Gastroesophageal sphincter (tissue), 4 donors: ENCODE measurements at places on chromosomes 13 and 19. TPM values are rescaled to one million over a fixed set of nuclear protein-coding genes. Genes with fewer than 3 reads are reported as not detected.

DNA sequence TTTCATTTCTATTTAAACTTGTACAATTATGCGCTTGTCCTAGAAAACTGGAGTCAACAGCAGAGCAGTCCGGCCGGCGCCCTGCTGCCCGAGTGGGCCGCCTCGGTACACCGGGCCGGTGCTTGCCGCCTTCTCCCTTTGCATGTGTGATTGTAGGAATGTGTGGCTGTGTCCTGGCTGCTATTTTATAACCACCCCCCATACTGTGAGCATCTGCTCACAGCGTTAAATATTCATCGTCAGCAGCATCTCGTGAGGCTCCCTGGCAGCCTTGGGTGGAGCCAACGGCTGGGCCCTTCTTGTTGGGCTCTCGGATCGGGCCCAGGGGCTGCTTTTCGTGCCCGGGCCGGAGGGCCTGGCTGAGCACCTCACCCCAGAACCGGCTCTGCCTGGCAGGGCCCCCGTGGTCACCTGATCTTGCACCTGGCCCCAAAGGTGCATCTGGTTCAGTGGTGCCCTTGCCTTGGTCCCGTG is 10.6 kb downstream of the PIAS4 start:
- no peak for ATAC-seq

DNA sequence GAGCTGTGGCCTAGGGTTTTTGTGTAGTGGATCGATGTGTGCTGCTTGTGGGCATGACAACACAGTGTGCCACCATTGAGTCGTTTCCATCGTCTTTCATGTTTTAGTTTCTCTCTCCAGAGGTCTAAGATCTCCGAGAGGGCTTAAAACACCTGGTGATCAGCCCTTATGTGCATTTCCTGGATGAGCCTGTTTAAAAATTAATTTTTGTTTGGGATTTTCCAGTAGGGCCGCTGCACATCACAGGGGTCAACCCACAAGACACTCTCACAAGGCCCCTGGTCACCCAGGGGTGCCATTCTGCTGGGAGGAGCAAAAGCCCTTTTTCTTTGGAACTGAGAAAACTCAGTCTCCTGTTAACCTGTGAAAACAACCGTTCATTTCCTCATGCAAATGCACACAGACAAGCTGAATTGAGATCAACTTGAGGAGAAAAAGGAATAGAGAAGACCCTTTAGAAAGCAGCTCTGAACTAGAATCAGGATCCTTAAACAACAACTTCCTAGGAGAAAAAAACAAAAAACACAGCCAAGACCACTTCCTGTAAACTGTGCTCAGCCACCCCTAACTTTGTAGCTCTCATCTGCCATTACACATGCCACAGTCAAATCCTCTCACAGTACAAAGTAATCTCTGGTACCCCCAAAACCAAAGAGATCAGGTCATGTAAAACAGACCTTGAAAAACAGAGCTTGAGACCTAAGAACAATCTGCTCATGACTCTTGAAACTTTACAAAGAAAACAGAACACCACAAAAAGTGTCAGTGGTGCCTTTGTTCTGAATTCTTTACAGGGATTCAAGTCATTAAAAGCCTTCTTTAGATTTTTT is 8.3 kb upstream of the MTRF1 start:
- no peak for ATAC-seq

ZNF253 gene
- total RNA-seq: 7.0 TPM

GRCh38 chr13:103236213-103236612 is 170.0 kb upstream of the SLC10A2 start:
- ATAC-seq: no peak

- no peak for ATAC-seq
Measured at GRCh38 chr19:50202386-50202785, 1.0 kb upstream of the MYH14 start.

CYP2F1 gene
- not detected for total RNA-seq

SPC24 gene
- total RNA-seq: 5.4 TPM

- ATAC-seq: no peak
Measured at GRCh38 chr13:79245937-79246577, 160.0 kb downstream of the RBM26 start.

DNA sequence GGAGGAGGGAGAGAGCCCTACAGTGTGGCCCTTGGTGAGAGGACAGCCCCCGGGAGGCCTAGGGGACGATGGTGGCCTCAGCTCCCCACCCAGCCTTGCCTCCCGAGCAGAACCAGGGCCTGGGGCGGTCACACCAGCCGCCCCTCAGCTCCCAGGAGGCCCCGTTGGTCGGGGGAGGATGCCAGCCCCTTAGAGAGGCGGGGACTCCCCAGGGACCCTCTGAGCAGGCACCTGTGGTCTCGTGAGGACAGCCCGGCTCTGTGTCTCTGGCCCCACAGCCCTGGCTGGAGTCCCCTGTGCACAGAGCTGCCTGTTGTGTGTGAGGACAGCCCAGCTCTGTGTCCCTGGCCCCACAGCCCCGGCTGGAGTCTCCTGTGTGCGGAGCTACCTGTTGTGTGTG is 158.8 kb downstream of the KDM4B start:
- ATAC-seq: no peak

DNA sequence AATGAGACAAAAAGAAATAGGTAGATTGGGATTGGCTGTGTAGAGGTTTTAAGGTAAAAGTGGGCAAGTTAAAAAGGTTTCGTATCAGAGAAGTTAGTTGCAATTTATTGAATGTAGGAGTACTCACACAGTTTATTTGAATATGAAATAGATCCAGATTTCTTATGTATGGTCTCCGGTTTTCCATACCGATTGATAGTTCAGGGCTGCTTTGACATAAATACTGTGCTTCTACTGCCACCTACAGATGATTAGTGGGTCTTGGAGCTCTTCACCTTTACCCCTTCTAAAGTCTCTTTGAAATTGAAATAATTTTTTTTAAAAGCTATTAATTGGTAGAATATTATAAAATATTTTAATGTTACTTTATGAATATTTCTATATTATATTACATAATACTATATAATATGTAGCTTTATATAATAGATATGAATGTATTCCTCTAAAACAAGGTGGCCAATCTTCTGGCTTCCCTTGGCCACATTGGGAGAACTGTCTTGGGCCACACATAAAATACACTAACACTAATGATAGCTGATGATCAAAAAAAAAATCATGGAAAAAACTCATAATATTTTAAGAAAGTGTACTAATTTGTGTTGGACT is 7.7 kb upstream of the GPR18 start:
- ATAC-seq: no peak

GRCh38 chr19:53844849-53845246 is 20.7 kb upstream of the NLRP12 start:
- ATAC-seq: no peak

- ATAC-seq: no peak
Measured at GRCh38 chr19:9881720-9882119, 46.6 kb downstream of the PIN1 start.

KIR2DL4 gene
- not detected for total RNA-seq

BCL2L12 gene
- total RNA-seq: 5.9 TPM

KLK11 gene
- total RNA-seq: not detected

SYCN gene
- not detected for total RNA-seq

- no peak for ATAC-seq
Measured at GRCh38 chr19:720345-721160, 11.8 kb downstream of the PALM start.
